ENCODE measurements at places on chromosomes 7 and 10.

DNA sequence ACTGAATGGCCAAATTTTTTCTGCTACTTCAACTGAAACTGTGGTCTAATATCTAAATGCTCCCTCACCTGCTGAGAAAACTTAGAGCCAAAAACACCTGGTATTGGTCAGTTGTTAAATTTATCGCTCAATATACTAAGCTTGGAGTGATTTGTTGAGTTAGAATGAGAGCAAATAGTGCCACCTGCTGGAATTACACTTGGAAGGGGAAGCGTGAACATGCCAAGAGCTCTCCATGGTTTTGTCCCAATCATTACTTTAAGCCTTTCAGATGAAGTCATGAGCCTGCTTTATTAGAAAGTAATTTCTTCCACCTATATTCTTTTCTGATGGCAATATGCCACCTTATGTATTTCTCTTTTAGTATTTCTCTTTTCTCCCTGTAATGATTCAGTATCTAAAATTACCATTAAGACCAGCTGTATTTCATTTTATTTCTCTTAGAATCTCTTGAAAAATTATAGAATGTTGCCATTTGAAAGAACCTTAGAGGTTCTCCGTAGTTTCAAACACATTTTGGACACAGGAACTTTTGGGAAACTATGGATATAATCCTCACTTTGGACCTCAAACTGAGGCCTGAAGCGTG lies 447.8 kb upstream of the C7orf33 start:
- no peak for DNase-seq

- no peak for DNase-seq
Observed at GRCh38 chr7:138238734-138239659, 162.7 kb downstream of the AKR1D1 start.

DNA sequence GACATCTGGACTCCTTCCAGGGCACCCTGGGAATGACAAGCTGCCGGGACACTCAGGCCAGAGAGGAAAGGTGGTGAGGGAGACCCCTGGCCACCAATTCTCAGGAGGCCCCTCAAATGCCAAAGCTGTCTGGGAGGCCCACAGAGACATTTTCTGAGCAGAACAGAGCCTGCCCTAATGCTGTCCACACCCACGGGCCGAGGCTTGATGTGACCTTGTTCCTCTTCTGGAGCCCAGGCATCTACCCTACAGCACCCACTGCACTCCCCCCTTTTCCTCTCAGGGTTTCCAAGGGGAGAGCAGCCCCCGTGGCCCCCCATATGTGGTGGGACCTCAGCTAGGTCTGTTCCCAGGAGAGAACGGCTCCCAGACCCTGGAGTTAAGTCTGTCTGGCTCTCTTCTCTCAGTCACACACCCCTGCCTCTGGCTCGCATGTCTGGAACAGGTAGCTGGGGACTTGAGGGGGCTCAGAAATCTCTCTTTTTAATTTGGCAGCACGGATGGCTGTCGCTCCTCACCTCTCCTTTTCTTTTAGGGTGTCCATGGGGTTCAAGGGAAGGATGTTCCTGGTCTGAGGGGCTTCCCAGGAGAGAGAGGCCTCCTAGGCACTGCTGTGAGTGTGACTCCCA lies 16.8 kb upstream of the VOPP1 start:
- DNase-seq = no peak

DNA sequence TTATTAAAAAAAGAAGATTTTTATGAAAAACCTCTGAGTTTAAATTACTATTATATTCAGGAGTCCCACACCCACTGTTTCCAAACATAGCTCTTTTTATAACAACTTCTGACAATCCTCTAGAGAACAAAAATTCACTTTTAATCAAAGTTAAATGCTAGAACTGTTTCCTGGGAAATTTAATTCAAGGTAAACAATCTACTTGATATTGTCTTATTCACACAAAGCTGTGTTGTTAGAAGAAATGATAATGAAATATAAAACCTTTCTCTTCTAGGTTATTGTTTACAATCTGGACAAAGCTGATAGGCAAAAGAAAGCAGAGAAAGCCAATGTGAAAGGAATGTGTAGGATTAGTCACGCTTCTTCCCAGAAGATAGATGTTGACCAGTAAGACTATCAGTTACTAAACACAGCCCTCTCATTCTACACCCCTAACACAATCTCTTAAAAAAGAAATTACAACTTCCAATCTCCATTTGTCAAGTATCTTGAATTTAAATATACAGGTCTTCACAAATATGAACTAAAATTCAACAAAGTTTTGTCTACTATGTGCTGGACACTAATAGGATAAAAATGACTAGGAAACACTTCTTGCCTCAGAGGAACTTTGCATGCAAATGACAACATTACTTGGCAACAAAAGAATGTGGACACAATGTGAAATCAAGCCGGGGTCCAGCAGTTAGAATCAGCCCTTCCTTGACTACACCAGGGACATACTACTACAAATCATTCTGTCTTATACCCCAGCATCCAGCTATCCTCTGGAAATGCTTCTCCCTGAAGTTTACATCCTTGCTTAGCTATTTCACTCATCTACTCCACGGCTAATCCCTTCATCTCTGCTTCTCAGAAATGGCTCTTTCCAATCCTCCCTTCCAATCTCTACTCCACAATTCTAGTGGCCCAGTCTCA lies 123.7 kb downstream of the IMMP2L start:
- peak; percentile 79 for DNase-seq

- DNase-seq = peak; percentile 33
Observed at GRCh38 chr7:2231992-2232765, 566 bp downstream of the MAD1L1 start.

DNA sequence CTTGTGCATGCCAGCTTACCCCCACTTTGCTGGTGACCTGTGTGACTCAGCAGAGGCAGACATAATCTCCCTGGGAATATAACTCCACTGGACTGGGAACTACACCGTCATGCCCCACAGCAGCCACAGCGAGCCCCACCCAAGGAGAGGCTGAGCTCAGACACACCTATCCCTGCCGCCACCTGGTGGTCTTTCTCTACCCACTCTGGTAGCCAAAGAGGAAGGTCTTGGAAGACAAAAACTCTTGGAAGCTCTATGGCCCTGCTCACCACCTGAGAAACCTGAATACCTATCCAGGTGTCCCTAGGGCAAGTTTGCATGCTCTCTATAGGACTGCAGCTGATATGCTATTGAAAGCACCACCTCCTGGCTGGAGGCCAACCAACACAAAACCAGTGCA lies 48.1 kb downstream of the MYO3A start:
- no peak for DNase-seq

DNA sequence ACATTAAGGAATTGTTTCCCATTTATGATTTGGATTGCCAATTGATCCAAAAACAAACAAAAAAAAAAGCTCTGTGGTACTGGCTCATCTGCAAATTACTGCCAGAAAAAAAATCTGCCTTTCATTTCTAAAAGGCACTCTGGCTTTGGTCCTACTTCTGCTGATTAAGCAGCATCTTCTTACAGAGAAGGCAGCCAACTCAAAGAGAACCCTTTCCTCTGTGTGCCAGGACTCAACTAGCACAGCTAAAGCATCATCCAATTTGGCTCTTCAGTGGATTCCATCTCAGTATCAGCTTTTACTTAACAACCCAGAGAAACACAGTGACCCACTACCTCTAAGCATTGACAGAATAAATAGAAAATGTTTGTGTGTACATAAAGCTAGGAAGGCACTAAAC lies 80.6 kb downstream of the GSAP start:
- DNase-seq = no peak

All from SJSA1 (cell line).